Natural killer cell treated with Interleukin-12 subunit alpha and Interleukin-12 subunit beta and Interleukin-15 and Interleukin-18, amount 100 ng/mL, for 72 hours (primary cell): ENCODE measurements at places on chromosomes 3 and 15. TPM values are rescaled to one million over a fixed set of nuclear protein-coding genes. Genes with fewer than 3 reads are reported as not detected.
A peak's percentile ranks its signal among the peaks of the same experiment; 100 is the strongest.

The EPHA3 gene
- not detected for total RNA-seq

- no peak for DNase-seq
Observed at GRCh38 chr3:168865022-168865551, 769.4 kb upstream of the GOLIM4 start.

DNA sequence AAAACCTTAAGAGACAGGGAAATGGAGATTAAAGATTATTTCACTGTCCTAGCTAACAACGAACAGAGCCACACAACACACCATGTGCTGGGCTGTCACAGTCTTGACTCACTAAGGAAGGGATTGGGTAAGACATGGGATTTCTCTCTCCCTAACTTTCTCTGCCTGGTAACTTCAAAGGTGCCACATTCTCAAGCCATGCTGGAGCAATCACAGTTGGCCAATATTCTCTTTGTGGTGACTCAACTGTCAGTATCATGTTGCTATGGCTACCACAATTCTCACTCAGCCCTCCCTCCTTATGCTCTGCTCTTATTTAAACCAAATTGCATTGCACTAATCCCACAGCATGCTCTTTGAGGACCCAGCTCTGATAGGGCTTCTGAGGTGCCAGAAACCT lies 74.0 kb downstream of the OXNAD1 start:
- DNase-seq: peak; percentile 74

The MAP2K1 gene
- total RNA-seq: 134 TPM

DNA sequence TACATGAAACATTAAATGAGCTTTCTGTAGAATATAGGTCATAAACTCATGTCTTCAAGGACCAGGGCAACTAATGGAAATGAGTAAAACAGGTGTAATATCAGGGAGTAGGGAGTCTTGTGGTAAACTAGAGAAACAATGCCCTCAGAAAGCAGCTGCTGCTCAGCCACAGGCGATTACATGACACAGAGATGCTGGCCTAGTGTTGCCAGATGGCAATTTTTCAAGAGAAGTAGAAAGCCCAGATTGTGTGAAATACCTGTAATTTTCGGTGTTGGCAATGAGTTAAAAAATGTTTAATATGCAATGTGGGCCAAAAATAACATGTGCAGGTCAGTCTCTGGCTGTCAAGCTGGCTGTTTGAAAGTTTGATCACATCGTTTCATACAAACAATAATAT lies 23.4 kb downstream of the NCEH1 start:
- no peak for DNase-seq

DNA sequence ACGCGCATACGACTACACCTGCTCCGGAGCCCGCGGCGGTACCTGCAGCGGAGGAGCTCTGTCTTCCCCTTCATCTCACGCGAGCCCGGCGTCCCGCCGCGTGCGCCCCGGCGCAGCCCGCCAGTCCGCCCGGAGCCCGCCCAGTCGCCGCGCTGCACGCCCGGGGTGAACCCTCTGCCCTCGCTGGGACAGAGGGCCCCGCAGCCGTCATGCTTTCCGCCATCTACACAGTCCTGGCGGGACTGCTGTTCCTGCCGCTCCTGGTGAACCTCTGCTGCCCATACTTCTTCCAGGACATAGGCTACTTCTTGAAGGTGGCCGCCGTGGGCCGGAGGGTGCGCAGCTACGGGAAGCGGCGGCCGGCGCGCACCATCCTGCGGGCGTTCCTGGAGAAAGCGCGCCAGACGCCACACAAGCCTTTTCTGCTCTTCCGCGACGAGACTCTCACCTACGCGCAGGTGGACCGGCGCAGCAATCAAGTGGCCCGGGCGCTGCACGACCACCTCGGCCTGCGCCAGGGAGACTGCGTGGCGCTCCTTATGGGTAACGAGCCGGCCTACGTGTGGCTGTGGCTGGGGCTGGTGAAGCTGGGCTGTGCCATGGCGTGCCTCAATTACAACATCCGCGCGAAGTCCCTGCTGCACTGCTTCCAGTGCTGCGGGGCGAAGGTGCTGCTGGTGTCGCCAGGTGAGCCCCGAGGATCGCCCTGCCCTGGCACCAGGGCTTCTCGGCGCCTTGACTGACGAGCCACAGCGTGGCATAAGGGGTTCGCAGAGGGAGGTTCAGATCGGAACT lies 420 bp downstream of the SLC27A2 start:
- no peak for DNase-seq

- DNase-seq: no peak
Observed at GRCh38 chr3:120092474-120092873, 1.8 kb downstream of the GSK3B start.

The CCR3 gene
- total RNA-seq: 4.3 TPM

DNA sequence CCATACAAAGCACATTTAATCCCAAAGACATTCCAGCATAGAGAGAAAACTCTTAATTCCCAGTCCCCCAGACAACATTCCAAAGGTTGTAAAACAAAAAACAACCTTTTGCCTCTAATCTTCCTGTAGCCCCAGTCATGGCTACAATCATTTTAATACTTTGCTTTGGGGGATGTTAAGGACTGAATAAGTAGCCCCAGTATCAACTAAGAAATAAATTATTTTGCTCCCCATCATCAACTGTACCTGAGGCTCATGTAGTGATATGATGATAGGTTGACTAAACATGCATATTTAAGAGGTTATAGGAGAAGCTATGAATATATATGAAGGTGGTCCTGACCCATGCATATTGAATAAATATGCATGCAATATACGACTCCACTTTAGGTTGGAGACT lies 40.6 kb downstream of the PRR20G start:
- no peak for DNase-seq

DNA sequence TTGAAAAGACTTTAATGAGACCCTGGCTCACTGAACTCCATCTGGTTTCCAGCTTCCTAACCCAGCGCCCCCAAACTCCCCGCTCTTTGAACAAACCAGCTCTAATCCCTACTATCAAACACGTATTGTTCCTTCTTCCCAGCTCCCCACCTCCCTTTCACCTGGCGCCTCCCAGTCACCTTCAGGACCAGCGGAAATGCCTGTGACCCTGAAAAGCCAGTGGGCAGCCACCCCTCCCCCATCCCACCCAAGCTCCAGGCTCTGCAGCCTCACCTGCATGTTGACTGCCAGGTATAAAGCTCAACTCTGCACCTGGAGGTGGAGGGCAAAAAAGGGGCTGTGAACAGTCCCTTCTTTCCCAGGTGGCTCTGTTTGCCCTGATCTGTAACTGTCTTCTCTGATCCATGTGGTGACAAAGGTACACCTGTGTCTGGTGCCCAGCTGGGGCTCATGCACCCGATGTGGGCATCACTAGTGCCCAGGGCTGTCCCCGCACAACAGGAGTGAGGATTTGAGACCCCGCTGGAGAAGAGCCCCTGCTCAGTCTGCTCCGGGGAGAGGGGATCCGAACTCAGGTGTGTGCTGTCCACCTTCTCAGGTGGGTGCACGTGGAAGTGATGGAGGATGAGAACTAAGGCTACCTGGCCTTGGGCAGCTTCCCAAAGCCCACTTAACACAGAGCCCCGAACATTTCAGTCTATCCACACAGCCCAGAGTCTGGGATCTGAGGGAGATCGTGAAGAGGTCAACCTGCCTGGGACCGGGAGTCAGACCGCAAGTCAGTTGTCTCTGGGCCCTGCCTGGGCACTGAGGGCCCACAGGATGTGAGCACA lies 128.9 kb downstream of the NSMCE3 start:
- DNase-seq: no peak

The PLS1 gene
- 4.0 TPM for total RNA-seq

GRCh38 chr3:128297401-128298138 lies 144.3 kb downstream of the EEFSEC start:
- no peak for DNase-seq

The GREM1 gene
- not detected for total RNA-seq

GRCh38 chr15:22873841-22874240 lies 35.4 kb downstream of the NIPA2 start:
- no peak for DNase-seq

The MORC1 gene
- total RNA-seq: not detected

The MYZAP gene
- not detected for total RNA-seq

The ATP2B2 gene
- not detected for total RNA-seq

- no peak for DNase-seq
Observed at GRCh38 chr3:64048631-64049061, 25.4 kb upstream of the PSMD6 start.

- DNase-seq: no peak
Observed at GRCh38 chr15:57640930-57641682, 49.4 kb downstream of the MYZAP start.

DNA sequence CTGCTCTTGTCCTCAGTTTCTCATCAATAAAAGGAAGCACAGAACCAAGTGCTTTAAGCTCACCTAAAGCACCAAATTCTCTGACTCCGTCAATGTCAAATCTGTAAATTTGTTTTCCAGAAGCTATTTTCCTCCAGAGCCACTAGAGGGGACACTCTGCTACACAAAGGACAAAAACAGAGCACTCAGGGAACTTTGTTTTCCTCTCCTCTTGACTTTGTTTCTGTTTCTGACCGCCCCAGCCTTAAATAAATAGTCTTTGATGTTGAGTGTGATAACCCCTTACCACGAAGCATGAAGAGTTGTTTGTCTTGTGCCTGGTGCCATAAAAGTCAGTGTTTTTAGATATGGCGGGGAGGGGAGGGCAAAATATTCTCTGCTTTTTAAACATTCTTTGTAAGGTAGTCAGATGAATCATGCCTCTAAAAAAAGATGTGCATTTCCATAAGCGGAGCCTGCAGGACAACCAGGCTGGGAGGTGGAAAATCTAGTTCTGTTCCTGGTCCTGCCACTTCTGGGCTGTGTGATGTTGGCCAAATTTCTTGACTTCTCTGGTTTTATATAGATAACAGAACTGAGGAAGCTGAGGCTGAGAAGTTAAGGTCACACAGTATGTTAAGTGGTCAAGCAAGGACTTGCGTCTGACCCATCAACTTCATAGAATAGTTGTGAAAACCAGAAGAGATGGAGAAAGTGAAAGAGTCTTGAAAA lies 7.3 kb upstream of the ZBTB38 start:
- DNase-seq: no peak

DNA sequence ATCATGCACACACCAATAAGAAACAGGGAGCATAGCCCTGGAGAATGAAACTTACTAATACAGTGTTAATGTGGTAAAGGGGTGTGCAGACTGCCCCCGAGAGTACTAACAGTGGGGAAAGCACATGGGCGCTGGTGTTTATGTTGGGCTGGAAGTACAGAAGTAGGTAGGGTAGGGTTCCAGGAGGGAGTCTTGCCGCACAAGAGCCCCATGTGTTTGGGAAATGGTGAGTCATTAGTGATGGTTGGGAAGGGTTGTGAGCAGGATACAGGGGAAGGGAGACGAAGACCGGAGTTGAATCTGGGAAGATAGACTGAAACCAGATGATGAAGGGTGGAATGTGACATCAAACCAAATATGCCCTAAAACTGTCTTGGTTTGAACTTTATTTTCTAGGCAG lies 117.1 kb downstream of the THSD4 start:
- DNase-seq: no peak

The SPESP1 gene
- 0.50 TPM for total RNA-seq

DNA sequence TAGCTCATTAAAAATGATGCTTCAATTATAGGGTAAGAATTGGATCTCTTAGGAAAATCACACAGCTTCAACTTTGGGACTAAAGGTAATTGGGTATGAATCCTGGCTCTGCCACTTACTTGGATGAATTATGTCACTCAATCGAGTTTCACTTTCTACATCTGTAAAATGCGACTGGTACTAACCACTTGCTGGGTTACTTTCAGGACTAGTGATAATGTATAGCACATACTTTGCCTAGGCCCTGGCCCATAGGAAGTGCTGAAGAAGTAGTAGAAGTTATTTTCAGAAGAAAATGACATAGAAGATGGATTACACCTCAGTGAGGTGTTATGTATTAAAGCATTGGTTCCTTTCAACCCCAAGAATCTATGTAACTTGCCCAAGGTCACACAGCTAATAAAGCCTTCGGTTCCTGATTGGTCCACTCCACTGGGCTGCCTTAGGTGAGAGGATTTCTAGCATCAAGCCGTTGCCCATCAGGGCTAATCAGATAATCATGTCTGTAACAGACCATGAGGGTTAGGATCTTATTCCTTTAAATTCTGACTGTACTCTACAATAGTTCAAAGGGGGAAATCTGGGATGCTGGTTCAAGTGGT lies 29.4 kb upstream of the AP4E1 start:
- DNase-seq: peak; percentile 64

The TPRG1 gene
- total RNA-seq: 1.5 TPM

DNA sequence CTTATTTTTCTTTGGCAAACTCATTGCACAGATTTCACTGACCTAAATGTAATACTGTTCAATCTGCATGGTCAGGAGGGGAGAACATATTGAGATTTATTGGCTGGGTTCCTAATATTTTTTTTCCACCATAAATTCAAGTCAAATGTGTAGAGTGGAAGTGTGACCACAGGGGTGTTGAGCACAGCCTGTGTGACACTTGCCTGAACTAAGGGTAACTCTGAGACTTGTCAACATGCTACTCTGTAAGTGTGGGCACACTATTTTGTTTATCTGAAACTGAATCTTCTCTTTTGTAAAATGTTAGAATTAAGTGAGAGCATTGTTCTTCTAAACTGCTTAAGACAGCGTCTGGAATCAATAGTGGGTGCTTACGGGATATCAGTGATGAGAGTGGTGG lies 516.2 kb downstream of the GRM7 start:
- DNase-seq: no peak

The CHRFAM7A gene
- 2.4 TPM for total RNA-seq

GRCh38 chr3:100634493-100635272 lies 25.3 kb downstream of the ADGRG7 start:
- no peak for DNase-seq

The CCDC66 gene
- 49.2 TPM for total RNA-seq

DNA sequence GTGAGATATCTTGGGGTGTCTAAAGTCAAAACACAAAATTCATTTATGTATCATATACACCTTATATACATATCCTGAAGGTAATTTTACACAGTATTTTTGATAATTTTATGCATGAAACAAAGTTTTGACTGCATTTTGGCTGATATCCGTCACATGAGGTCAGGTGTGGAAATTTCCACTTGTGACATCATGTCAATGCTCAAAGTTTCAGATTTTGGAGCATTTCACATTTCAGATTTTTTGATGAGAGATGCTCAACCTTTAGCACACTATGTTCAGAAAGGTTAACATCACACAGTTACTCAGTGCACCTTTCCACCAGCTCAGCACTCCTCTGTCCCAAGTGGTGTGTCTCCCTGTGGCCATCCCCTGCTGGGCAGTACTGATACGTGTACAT lies 37.7 kb upstream of the CPB1 start:
- DNase-seq: no peak

GRCh38 chr3:181855825-181856224 lies 144.1 kb downstream of the SOX2 start:
- no peak for DNase-seq

- no peak for DNase-seq
Observed at GRCh38 chr3:42653560-42654330, at the start of gene ZBTB47. Gene ZBTB47, plus strand, starts transcription at chr3:42653697. Its CDS starts 4,659 bp downstream, at chr3:42658356.

DNA sequence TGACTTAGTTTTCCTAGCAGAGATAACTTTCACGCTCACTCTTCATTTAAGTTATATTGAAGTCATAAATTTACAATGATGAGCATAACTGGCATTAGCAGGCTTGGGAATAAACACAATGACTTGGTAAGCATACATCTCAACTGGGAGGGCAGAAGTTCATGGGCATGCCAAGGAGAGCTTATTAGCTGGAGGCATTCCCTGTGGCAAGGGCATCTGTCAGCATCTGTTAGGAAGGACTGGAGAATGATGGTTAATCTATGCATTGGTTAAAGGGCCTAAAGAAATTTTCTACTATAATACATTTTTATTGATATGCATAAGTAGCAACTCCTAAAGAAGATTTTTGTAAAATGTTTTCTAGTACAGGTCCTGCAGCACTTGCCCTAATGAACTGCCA lies 52.4 kb downstream of the NEK11 start:
- DNase-seq: no peak

GRCh38 chr3:16343101-16343500 lies 78.1 kb downstream of the OXNAD1 start:
- no peak for DNase-seq

The ISL2 gene
- total RNA-seq: 1.0 TPM
